ENCODE measurements at places on chromosomes 1 and 21. TPM values are rescaled to one million over a fixed set of nuclear protein-coding genes. Genes with fewer than 3 reads are reported as not detected.

Gene TCHHL1
- total RNA-seq, result not detected

Gene LENEP
- total RNA-seq, result not detected

Gene PODN
- total RNA-seq, result 22.0 TPM

Gene NBPF10
- total RNA-seq, result 2.4 TPM

Gene KCNK2
- 0.27 TPM for total RNA-seq

Gene AQP10
- not detected for total RNA-seq
